ENCODE measurements at places on chromosomes 4 and X.

DNA sequence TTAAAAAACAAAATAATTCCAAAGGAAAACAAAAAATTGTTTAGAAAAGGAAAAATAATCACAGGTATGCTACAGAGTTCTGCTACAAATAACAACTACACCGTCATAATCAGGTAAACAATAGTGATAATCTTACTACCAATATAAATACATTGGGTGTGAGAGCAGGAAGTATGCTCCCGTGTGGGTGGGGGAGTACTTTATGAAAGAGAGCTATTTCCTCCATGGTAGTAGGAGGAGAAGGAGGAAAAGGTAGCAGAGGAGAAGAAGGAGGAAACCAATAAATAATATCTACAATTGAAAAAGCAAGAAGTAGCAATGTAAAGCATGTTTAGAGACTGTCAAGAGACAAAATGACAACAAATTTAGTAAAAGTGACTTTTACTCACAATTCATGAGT, 35.1 kb downstream of the TEC start:
- DNase-seq: no peak

- DNase-seq: no peak
Measured at GRCh38 chr4:76962406-76963130, 13.0 kb downstream of the SEPTIN11 start.

DNA sequence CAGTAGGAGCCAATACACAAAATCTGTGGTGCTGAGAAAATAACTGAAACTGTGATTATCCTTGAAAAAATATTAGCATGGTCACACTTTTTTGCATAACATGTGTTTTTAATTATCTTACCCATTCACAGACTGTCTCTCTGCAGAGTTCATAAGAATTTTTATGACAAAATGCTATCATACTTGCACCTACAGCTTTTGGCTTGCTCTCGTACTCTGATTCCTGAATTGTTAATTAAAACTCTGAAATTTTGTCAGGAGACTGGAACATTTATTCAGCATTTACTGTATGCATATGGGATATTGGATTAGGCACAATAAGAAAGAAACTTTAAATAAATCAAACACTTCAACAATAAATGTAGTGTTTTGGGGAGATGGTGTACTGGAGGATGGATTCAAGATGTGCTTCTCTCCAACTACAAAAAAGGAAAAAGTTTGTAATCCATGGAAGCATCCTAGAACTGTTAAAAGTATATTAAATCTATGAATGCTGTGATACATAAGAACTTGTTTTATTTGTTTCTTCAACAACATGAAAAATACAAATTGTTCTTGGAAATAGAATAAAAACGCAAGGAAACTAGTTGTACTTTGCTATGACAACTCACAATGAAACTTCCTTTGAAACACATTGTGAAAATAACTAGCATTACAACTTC, 260.5 kb downstream of the SPATA18 start:
- DNase-seq: no peak

- no peak for DNase-seq
Measured at GRCh38 chr4:180794333-180794732, 1448.9 kb upstream of the TENM3 start.

- no peak for DNase-seq
Measured at GRCh38 chrX:128754130-128754529, 701.9 kb upstream of the ACTRT1 start.

GRCh38 chr4:184510401-184510800, 36.1 kb upstream of the IRF2 start:
- no peak for DNase-seq

DNA sequence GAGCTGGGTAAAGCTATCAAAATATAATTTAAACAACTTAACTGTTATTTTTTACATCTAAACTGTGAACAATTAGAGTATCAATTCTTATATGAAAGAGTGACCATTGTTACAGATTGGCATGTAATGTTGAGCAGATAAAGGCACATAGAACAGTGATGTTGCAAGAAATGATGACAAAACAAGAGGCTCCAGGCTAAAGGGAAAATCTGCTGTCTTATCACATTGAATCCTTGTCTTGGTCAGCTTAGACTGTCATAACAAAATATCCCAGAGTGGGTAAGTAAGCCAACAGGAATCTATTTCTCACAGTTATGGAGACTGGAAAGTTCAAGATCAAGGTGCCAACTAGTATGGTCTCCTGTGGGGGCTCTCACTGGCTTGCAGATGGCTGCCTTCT, 154.1 kb upstream of the PPP3CA start:
- no peak for DNase-seq

- DNase-seq: no peak
Measured at GRCh38 chr4:134393592-134393991, 192.0 kb upstream of the PABPC4L start.

GRCh38 chrX:13010546-13010945, 33.9 kb downstream of the FAM9C start:
- no peak for DNase-seq

Data from CD4-positive, alpha-beta T cell treated with Interleukin-6 at 100 ng/mL for 8 hours (primary cell).